ENCODE measurements at places on chromosomes 11 and 22. TPM values are rescaled to one million over a fixed set of nuclear protein-coding genes. Genes with fewer than 3 reads are reported as not detected.

- DNase-seq, result no peak
Measured at GRCh38 chr22:43473031-43473430, 61.2 kb downstream of the MPPED1 start.

- no peak for DNase-seq
Measured at GRCh38 chr11:2308713-2309112, 6.9 kb downstream of the TSPAN32 start.

GRCh38 chr22:45896153-45896951 is 80.6 kb downstream of the WNT7B start:
- DNase-seq, result no peak

GRCh38 chr11:13680501-13681264 is 12.2 kb downstream of the FAR1 start:
- DNase-seq, result no peak

GRCh38 chr22:26131589-26132154 is 37.6 kb upstream of the SEZ6L start:
- DNase-seq, result no peak

The DDX25 gene
- total RNA-seq, result 0.36 TPM

The HMOX1 gene
- 25.4 TPM for total RNA-seq

Data from RPMI7951 (cell line).